ENCODE measurements at places on chromosomes 7 and 10.

DNA sequence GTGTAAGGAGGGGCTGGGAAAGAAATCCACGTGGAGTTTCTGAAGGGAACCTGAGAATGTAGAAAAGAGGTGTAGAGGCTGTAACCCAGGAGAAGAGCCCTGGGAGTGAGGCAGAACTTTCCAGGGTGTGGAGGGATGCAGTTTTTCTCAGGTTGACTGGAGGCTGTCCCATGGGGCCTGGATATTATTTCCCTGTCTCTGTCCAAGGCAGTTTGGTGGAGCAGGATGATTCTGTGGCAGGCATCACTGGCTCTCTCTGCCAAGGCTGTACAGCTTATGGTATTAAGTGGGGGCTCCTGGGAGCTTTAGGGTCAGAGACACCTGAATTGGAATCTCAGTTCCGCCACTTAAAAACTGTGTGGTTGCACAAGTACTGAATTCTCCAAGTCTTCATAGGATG lies 81.6 kb downstream of the CHN2 start:
- no peak for DNase-seq

GRCh38 chr7:159109653-159110035 lies 35.0 kb downstream of the VIPR2 start:
- no peak for DNase-seq

- DNase-seq, result no peak
These were observed 68.0 kb downstream of the ITIH5 start for GRCh38 chr10:7598771-7599170.

GRCh38 chr7:129768614-129769399 lies 157.3 kb downstream of the NRF1 start:
- DNase-seq, result no peak

GRCh38 chr10:12720217-12720981 lies 281.1 kb downstream of the CCDC3 start:
- no peak for DNase-seq

- DNase-seq, result peak; percentile 71
These were observed 679 bp downstream of the LRRC20 start for GRCh38 chr10:70381471-70382421.

- no peak for DNase-seq
These were observed 400.0 kb downstream of the PHF14 start for GRCh38 chr7:11373546-11374142.

DNA sequence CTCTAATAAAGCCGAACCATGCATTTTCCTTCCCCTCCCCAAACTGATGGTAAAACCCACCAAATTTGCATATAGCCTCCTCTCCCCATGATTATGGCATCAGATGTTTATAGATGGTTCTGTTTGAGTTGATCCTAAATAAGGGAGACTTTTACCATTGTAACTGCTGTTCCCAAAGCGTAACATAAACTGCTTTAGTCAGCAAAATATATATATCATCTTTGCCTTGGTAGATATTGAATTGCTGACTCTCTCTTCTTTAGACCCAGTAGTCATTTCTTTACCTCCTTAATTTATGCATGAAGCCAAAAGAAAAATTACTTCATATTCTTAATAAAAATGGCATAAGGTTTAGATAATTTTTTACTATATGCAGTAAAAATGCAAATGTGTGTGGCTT lies 86.2 kb upstream of the LRGUK start:
- DNase-seq, result no peak

DNA sequence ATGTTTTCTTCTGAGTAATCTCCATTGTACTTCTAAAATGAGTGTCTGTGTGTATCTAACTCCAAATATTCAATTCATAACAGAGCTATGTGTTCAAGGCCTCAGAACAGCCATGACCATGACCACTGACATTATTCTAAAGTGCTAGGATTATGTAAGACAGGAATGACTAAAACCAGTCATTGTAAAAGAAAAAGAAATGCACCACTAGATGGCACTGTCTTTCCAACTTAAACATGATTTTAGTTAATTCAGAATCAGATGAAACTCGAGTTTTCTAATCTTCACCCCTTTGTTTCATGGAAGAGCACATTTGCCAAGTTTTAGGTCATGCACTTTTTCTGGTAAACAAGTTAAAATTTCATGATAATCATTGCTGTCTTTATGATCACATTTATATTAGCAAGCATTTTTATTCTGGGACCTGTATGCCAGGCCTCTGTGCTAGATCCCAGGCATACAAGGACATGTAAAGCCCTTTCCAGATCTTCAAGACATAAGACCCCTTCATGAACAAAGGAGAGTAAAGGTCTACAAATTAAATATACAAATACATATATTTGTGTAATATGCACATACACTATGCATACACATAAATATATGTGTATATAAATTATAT lies 26.1 kb upstream of the RSU1 start:
- DNase-seq, result peak; percentile 78

DNA sequence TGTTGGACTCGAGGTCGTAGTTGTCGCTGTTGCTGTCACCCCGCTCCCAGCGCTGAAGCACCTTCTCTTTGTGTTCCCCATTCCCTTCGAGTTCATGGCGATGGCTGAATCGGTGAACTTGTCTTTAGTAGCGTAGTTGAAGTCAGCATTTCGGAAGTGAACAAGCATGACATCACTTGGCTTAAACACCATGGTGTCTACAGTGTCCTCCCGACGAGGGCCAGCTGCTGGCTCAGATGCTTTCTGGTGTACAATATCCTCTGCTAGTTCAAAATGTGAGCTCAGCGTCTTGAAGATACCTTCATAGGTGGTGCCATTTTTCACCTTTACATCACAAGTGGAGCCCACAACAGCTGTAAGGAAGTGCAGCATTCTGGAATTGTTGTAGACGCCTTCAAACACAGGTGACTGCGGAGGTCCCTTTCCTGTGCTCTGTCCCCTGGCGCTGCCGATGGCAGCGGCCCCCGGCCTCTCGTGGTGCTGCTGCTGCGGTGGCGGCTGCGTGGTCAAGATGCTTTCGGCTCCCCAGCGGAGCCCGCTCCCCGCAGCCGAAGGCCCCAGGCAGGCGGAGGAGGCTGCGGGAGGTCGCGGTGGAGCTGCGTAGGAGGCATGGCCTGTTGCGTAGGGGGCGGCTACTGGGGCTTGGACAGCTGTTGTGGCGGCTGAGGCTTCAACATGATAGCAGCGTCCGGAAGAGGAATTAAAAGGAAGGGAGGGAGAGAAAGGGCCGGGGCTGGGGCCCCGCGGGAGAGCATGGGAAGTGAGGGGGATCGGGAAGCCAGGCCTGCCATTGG lies 59.3 kb downstream of the ANKMY2 start:
- DNase-seq, result no peak

DNA sequence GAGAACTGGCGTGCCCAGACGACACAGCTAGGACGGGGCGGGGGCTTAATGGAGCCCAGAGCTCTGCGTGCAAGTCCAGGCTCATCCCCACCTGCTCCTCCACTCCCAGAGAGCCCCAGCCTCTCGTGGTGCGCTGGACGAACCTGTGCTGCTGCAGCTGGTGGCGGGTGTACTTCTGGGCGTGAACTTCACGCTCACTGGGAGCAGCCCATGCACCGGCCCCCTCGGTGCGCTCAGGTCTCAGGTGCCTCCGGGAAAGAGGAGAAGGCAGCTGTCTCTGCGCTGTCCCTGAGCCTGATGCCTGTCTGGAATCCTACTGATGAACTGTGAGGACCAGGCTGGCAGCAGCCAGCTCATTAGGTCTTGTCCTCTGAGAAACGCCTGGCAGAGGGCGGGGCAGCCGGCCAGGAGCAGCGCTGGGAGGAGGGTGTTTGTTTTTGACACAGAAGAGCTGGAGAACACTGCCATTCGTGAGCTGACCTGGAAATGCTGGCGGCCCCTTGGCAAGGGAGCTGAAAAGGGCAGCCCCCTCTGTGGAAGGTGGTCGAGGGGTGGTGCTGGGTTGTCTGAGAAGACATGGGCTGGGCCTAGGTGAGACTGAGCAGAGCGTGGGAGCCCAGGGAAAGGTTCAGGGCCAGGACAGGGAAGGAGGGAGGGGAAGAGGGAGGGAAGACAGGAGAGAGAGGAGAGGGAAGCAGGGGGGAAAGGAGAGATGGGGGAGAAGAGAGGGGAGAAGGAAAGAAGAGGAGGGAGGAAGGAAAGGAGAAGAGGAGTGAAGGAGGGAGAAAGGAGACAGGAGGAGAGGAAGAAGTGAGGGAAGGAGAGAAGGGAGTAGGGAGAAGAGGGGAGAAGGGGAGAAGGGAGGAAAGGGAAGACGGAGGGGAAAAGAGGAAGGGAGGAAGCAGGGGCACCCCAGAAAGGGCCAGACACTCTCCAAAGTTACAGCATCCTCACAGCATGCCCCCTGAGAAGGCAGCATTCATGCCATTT lies 53.5 kb upstream of the TNS3 start:
- no peak for DNase-seq

DNA sequence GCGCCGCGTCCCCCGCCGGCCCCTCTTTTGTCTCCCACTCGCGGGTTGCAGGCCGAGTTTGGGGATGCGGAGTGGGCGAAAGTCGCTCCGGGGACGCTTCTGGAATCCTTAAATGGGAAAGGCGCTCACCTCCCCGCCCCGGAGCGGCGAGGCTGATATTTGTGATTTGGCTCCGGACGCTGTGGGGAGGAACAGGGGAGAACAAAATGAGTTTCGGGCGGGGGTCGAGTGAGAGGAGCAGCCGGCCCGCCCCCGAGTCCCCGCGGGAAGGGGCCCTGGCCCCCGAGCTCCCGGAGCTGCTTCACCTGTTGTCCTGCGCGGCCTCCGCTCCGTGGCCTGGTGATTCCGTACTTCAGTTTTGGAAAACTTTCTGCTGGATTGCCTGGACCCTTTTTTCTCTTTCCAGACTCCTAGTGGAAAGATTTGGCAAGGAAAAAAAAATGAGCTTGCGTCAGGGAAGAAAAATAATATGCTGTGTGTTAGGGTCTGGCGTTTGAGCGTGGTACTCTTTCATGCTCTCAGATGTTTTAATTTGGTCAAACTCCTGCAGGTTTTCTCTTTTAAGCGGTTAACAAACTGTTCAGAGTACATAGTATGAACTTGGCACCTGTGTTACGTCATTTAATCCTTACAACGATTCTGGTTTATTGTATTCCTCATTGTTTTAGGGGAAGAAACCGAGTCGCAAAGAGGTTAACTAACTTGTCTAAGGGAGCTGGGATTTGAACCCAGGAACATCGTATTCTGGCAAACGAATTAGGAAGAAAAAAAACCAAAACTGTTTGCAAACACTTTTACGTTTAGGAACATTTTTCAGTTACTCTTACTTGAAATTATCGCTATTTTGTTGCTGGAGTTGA lies 924 bp downstream of the BMPR1A start:
- DNase-seq, result no peak

DNA sequence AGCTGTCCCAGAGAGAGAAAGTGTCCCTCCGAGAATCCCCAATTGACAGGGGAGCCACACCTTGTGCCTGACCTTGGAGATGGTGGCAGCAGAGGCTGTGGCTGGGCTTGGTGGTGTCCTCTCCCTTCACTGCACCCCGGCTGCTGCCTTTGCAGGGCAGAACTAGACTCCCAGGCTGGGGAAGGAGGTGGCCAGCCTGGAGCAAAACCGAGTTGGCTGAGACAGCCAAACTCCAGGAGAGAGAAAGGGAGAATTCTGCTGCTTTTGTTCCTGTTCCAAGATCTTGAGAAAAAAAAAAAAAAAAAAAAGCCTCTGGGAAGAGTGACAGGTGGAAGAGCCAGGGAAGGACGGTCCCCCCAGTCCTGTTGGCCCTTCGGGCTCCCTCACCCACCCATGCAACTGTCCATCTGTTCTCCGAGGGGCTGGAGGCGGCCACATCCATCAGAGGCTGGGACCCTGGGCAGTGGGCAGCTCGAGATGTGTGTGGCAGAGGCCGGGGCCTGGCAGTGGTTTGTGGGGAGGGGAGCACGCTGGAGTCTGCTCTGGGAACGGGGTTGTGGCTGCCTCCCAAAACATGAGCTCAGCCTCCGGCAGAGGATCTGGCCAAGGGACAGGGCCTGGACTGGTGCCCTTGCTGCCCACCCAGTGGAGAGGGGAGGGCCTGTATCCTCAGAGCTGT lies 35.5 kb downstream of the CLIP2 start:
- no peak for DNase-seq

GRCh38 chr7:150997075-150997511 lies 6.3 kb downstream of the NOS3 start:
- DNase-seq, result no peak

GRCh38 chr7:85471740-85472139 lies 284.9 kb upstream of the SEMA3D start:
- no peak for DNase-seq

DNA sequence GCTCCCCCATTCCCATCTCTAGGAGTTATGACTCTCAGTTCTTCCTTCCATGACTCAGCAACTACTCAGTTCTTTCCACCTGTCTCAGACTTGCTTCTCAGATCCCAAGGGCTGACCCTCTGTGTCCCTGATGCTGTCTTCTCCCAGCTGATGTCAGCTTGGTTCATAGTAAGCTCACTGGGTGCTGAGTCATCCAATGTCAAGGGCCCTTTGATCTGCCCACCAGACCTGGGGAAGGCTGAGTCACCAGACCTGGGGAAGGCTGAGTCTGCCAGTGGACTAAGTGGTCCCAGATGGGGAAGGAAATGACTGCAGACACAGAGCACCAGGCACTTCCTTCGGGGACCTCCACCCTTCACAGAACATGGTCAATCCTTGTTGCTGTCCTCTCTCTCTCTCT lies 76.1 kb upstream of the ZEB1 start:
- no peak for DNase-seq

GRCh38 chr10:18659125-18659818 lies at the start of gene ARL5B:
TSS of gene ARL5B (plus strand) at chr10:18659431. CDS start at chr10:18659638, 207 bp downstream.
- peak; percentile 85 for DNase-seq

- no peak for DNase-seq
These were observed 143.0 kb downstream of the LCOR start for GRCh38 chr10:96975136-96975535.

DNA sequence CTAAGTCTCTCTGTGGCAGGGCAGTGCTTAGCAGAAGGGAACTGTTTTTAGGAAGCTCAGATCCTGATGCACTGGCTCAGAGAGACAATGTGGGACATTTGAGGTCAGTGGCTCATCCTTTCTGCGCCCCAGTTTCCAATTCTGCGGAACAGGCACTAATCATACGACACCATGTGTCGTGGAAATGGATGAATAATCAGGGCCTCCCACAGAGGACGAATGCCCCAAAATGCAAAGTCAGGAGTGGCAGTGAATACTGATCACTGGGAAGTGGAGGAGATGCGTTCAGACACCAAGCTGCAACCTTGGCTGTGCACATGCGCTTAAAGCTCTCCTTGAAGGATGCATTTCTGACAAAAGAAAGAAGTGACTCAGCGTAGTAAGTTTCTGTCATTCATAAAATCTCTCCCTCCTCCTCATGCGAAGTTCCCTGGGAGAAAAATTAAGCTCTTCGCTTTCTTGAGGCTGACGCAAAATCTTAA lies 21.9 kb upstream of the ECHDC3 start:
- DNase-seq, result no peak

All from thymus (tissue), 14 donors.